Fibroblast of lung (primary cell): ENCODE measurements at places on chromosomes 3 and 15. TPM values are rescaled to one million over a fixed set of nuclear protein-coding genes. Genes with fewer than 3 reads are reported as not detected.

CADM2 gene
- total RNA-seq: under 0.01 TPM in 1 of 2 replicates, not detected in the other

HLTF gene
- 51.4 and 67.2 TPM in 2 replicates for total RNA-seq

MEX3B gene
- total RNA-seq: 5.9 and 8.1 TPM in 2 replicates

GPR27 gene
- under 0.01 TPM in 1 of 2 replicates, not detected in the other for total RNA-seq

APOD gene
- 2.1 and 3.6 TPM in 2 replicates for total RNA-seq

NCBP2 gene
- 55.5 and 65.2 TPM in 2 replicates for total RNA-seq

SLC12A1 gene
- not detected in 2 replicates for total RNA-seq

ENTPD3 gene
- total RNA-seq: under 0.01 TPM in 1 of 2 replicates, not detected in the other

TMEM212 gene
- not detected in 2 replicates for total RNA-seq

GPR62 gene
- total RNA-seq: under 0.01 TPM in 2 replicates
